ENCODE measurements at places on chromosomes 2 and 18.
A peak's percentile ranks its signal among the peaks of the same experiment; 100 is the strongest.

DNA sequence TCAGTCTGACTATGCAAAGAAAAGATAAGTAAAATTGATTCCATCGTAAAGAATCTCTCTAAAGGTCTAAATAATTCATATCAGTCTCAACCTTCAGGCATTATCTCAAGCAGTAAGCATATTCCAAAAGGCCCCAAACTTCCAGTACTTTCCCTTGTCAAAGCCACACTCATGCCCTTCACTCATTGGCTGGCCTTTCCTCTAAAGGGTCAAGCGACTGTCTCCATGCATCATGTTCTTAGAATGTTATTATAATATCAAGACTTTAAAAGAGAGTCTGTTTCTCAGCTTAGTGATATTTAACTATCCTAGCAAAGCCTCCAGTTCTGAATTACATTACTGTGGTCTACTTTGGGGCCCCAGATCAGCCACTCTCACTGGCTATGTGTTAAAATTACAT lies 271.3 kb downstream of the MREG start:
- H3K27me3 ChIP-seq, result no peaks in the 10 kb centered on the region
- H3K4me3 ChIP-seq, result no peak overlapping the region
- no peaks in the 10 kb centered on the region for H3K36me3 ChIP-seq
- DNase-seq, result no peak
- peaks cover 6% of the 10 kb centered on the region for H3K4me1 ChIP-seq

GRCh38 chr18:3041843-3042242 lies 28.9 kb upstream of the LPIN2 start:
- no peak for DNase-seq
- H3K4me1 ChIP-seq, result peaks cover 19% of the 10 kb centered on the region
- no peak overlapping the region for H3K4me3 ChIP-seq
- no peaks in the 10 kb centered on the region for H3K27me3 ChIP-seq
- peak overlapping the region; percentile 78 for H3K27ac ChIP-seq
- H3K36me3 ChIP-seq, result no peaks in the 10 kb centered on the region

DNA sequence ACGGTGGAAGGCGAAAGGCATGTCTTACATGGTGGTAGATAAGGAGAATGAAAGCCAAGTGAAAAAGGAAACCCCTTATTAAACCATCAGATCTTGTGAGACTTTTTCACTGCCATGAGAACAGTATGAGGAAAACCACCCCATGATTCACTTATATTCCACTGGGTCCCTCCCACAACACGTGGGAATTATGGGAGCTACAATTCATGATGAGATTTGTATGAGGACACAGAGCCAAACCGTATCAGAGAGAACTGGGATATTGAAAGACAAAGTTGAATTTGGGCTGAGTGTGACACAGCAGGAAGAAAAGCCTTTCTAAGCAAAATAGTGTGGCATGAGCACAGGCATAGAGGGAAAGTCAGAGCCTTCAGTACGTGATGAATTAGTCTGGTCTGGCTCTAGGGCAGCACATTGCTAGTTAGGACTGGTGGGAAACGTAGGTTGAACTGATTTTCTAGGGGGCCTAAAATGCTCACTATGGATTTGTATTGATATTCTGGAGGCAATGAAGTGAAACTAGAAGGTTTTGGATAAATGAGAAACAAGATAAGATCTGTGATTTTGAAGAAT lies 84.8 kb upstream of the RND3 start:
- H3K27ac ChIP-seq, result no peak overlapping the region
- no peaks in the 10 kb centered on the region for H3K4me1 ChIP-seq
- no peaks in the 10 kb centered on the region for H3K27me3 ChIP-seq
- no peak for DNase-seq
- no peak overlapping the region for H3K4me3 ChIP-seq

DNA sequence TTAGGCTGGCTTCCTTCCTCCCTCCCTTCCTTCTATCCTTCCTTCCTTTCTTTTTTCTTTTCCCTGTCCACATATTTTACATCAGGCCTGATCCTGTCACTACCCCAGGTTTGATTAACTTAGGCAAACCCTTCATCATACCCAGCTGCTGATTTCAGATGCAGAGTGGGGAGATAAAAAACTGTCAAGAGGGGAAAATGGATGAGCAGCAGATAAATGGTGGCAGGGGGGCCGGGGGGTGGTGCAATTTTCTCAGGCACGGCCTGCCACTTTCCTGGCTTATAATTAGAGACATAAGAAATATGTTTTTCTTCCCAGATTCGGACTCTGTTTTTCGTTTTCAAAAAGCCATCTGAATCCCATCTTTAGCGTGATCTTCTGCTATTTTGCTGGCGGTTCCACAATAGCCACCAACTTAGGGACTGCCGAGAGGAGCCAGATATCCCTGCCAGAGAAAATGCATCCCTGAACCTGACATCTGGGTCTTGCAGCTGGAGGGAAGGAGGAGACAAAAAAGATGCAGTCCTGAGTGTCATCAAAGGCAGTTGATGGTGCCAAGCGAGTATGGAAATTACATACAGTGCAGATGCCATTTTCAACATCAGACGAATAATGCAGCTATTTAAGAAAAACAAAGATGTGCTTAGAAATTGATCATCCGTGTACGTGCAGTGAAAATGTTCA lies 49.9 kb downstream of the CXCR4 start:
- no peak overlapping the region for H3K27ac ChIP-seq
- no peak overlapping the region for H3K4me3 ChIP-seq
- H3K36me3 ChIP-seq, result no peaks in the 10 kb centered on the region
- no peaks in the 10 kb centered on the region for H3K4me1 ChIP-seq
- no peak for DNase-seq

- H3K36me3 ChIP-seq, result peaks cover 22% of the 10 kb centered on the region
- no peak overlapping the region for H3K4me3 ChIP-seq
Measured at GRCh38 chr2:102366406-102367112, 11.0 kb downstream of the IL18R1 start.

DNA sequence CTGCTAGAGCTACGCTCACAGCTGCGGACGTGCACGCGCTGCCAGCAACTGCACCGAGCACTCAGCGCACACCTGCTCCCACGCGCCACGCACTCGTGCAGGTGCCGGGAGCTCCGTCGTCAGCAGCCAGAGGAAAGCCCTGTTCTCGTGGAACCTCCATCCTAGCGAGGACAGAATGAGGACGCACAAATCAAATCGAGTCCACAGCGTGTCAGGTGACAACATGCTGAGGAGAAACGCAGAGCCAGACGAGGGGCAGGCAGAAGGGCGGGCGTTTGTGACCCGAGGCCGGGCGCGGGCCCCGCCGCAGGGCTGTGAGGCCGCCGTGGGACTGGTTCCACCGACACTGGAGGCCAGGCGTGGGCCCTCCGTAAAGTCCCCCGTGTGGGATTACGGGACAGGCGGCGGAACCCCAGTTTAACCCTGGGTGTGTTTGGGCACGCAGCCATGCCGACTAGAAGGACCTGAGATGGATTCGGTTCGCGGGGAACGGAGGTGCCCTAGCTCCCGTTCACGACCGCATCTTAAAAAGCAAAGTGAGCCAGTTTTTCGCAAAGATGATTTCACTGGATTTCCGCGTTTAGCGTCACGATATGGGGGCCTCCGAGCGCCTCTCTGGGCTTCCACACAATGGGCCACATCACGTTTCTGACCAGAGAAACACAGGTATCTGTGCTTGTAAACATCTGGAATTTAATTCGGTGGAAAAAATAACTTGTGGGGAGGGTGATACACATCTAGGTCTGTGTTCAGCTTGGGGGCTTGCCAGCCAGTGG lies 26.9 kb upstream of the ALKAL2 start:
- H3K27me3 ChIP-seq, result peaks cover 22% of the 10 kb centered on the region
- no peaks in the 10 kb centered on the region for H3K36me3 ChIP-seq
- no peak overlapping the region for H3K4me3 ChIP-seq
- H3K27ac ChIP-seq, result no peak overlapping the region
- no peak for DNase-seq

GRCh38 chr18:79218605-79219190 lies 149.5 kb downstream of the ATP9B start:
- H3K27me3 ChIP-seq, result no peaks in the 10 kb centered on the region
- peak overlapping the region; percentile 1 for H3K27ac ChIP-seq
- no peaks in the 10 kb centered on the region for H3K4me1 ChIP-seq
- no peak for DNase-seq
- no peak overlapping the region for H3K4me3 ChIP-seq

DNA sequence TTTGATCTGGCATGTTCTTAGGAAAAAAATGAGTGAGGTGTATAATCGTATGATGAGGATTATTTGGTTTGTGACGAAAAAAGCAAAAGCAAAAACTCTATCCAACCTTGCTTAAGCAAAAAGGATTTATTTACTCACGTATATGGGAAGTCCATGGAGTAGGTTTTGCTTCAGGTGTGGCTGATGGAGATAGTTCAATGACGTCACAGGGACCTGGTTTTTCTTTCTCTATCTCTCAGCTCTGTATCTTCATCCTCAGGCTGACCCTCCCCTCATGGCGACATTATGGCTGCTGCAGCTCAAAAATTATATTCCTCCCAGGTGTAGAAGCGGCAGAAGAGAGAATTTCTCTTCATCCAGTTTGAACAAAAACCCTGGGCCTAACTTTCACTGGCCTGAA lies 8.9 kb downstream of the TMSB10 start:
- no peaks in the 10 kb centered on the region for H3K27me3 ChIP-seq
- no peak for DNase-seq
- no peaks in the 10 kb centered on the region for H3K4me1 ChIP-seq
- H3K27ac ChIP-seq, result no peak overlapping the region
- H3K4me3 ChIP-seq, result no peak overlapping the region

GRCh38 chr2:111634995-111635538 lies 248.9 kb downstream of the ANAPC1 start:
- H3K36me3 ChIP-seq, result no peaks in the 10 kb centered on the region
- DNase-seq, result peak; percentile 43
- H3K27me3 ChIP-seq, result no peaks in the 10 kb centered on the region

GRCh38 chr2:231258701-231259100 lies 60.3 kb downstream of the ARMC9 start:
- no peaks in the 10 kb centered on the region for H3K4me1 ChIP-seq
- DNase-seq, result no peak
- H3K36me3 ChIP-seq, result no peaks in the 10 kb centered on the region
- H3K27ac ChIP-seq, result no peak overlapping the region

DNA sequence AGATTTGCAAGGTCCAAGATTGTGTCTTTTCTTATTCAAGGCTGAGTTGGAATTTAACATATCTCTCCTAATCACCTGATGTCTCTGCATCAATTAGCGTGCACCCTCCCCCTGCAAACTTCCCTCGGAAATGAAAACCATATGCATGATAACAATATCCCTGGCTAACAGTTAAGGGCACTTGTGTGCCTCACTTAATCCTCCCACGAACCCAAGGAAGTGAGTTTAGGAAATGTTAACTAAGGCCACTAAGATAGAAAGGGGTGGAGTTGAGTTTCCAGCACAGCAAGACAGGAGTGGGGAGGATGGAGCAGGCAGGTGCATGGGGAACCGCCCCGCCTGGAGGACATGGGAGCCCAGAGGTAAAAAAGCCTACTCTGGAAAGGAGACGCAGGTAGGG lies 52.4 kb upstream of the PTMA start:
- no peak overlapping the region for H3K27ac ChIP-seq
- H3K27me3 ChIP-seq, result no peaks in the 10 kb centered on the region
- H3K4me1 ChIP-seq, result no peaks in the 10 kb centered on the region
- no peak for DNase-seq
- H3K36me3 ChIP-seq, result no peaks in the 10 kb centered on the region

DNA sequence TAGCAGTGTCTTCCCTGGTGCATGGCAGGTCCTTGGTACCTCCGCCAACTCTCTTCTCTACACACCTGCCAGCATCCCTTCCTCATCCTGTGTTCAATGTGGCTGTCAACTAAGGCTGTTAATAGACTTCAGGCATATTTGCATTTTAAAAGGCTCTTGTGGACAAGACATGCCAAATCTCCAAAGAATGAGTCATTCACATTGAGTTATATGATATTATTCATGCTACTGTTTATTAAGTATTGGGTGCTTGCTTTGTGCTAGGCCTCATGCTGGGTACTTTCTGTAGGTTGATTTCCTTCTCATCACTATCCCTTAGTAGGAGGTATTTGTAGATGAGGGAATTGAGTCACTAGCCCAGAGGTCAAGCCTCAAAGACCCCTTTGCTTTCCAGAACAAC lies 5.2 kb downstream of the MYO1B start:
- DNase-seq, result no peak
- H3K27me3 ChIP-seq, result no peaks in the 10 kb centered on the region
- H3K27ac ChIP-seq, result no peak overlapping the region

GRCh38 chr2:27572998-27573429 lies 9.8 kb upstream of the ZNF512 start:
- no peaks in the 10 kb centered on the region for H3K4me1 ChIP-seq
- no peak overlapping the region for H3K4me3 ChIP-seq
- H3K27me3 ChIP-seq, result no peaks in the 10 kb centered on the region
- no peak overlapping the region for H3K27ac ChIP-seq
- H3K36me3 ChIP-seq, result peaks cover 7% of the 10 kb centered on the region

DNA sequence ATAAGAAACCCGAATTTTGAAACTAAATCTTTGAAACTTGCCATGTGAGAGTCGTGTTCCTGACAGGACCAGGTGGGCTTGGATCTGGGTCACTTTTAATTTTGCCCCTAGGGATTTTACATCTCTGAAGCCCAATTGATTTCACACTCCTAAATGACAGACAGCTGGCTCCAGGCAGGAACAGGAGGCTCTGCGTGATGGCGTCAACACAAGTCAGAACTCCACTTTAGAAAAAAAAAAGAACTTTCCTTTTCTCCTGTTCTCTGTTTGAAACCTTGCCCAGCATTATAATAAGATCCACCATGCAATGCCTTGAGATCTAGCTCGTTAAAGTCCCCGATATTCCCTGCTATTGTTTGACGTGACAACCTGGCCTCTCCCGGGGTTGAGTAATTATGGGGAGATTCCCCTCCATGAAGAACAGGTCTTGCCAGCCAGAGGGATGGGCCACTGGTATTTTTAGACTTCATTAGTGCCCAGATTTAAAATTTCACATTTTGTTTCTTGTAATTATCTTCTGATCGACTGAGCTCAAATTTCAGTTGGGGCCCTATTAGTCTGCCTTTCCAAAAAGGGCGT lies 260.3 kb downstream of the KLHL29 start:
- no peaks in the 10 kb centered on the region for H3K4me1 ChIP-seq
- no peaks in the 10 kb centered on the region for H3K27me3 ChIP-seq
- no peak overlapping the region for H3K27ac ChIP-seq
- no peaks in the 10 kb centered on the region for H3K36me3 ChIP-seq

DNA sequence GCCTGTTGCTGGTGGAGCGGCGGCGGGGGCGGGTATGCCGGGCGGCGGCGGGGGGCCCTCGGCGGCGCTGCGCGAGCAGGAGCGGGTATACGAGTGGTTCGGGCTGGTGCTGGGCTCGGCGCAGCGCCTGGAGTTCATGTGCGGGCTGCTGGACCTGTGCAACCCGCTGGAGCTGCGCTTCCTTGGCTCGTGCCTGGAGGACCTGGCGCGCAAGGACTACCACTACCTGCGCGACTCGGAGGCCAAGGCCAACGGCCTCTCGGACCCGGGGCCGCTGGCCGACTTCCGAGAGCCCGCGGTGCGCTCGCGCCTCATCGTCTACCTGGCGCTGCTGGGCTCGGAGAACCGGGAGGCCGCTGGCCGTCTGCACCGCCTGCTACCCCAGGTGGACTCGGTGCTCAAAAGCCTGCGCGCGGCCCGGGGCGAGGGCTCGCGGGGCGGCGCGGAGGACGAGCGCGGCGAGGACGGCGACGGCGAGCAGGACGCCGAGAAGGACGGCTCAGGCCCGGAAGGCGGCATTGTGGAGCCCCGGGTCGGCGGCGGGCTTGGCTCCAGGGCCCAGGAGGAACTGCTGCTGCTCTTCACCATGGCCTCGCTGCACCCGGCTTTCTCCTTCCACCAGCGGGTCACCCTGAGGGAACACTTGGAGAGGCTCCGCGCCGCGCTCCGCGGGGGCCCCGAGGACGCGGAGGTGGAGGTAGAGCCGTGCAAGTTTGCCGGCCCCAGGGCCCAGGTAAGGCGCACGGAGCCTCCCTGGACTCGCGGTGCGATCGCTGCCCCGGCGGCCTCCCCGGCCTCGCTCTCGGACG lies 1.0 kb downstream of the ZCCHC2 start:
- DNase-seq, result peak; percentile 59
- H3K36me3 ChIP-seq, result no peaks in the 10 kb centered on the region
- H3K4me1 ChIP-seq, result peaks cover 14% of the 10 kb centered on the region
- peak overlapping the region; percentile 96 for H3K27ac ChIP-seq

All from stomach (tissue), 19 donors.